Daoy (cell line): ENCODE measurements at places on chromosomes 5 and 9. TPM values are rescaled to one million over a fixed set of nuclear protein-coding genes. Genes with fewer than 3 reads are reported as not detected.

- no peak for DNase-seq
Observed at GRCh38 chr5:174272671-174273070, 227.2 kb downstream of the NSG2 start.

DNA sequence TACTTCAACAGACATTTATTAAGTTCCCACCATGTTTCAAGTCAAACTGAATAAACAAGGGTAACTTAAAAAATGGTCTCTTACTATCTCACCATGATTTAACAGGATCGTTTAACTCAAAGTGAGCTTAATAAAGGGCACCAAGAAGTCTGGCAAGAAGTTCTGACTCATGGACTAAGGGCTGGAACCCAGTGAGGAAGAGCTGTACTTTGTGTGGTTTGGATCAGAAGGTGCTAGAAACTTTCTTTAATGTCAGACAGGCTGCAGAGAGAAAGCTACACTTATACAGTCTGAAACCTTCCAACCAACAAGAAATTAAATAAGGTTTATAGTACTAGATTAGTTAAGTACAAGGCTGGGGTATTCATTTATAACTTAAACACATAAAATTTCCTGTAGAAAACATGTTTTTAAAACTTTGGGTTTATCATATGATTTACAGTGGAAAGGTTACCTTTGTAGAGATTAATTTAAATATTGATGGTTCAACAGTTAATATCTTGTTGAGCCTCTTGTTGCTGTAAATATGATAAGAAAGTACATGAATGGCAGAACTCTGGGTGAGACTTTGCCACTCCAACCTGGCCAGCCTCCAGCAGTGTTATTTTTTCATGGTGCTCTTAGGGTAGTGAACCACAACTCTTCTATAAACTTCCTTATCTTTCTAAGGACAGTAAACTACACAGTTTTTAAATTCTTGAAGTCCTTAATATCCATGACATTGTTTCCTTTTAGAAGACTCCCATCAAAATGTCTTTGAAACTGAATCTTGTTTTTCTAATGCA, 162.8 kb downstream of the MAN2A1 start:
- peak; percentile 19 for DNase-seq

- no peak for DNase-seq
Observed at GRCh38 chr9:35606138-35606504, 1.1 kb downstream of the TESK1 start.

GRCh38 chr9:19372567-19372966, 7.5 kb downstream of the RPS6 start:
- DNase-seq, result no peak

GRCh38 chr5:137933491-137933911, 44.2 kb downstream of the PKD2L2 start:
- DNase-seq, result no peak

DNA sequence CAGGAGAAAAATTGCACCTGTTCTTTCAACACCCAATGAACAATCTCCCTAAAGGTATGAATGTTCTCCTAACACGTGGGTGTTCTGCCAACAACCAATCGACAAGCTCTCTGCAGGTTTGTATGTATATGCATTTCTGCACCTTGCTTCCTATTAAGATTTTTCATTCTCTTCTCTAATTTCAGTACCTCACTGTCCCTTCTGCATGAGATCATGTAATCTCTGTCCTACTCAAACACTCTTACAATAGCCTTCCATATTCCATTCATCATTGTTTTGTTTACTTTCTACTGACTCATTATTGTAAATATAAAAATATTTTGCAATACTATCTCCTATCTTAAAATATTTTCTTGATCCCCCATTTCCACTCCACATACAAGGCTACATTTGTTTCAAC, 382.0 kb downstream of the CDH12 start:
- DNase-seq, result no peak

The SRD5A1 gene
- 8.6 and 14.3 TPM in 2 replicates for total RNA-seq

The SPINK1 gene
- total RNA-seq, result 0.51 TPM in 1 of 2 replicates, not detected in the other
